Endothelial cell of umbilical vein (primary cell): ENCODE measurements at places on chromosomes 12 and 14. TPM values are rescaled to one million over a fixed set of nuclear protein-coding genes. Genes with fewer than 3 reads are reported as not detected.

- no peak overlapping the region for H3K4me3 ChIP-seq
- H3K36me3 ChIP-seq = no peaks in the 10 kb centered on the region
- no peaks in the 10 kb centered on the region for H3K4me1 ChIP-seq
These were observed 14.0 kb upstream of the KLRD1 start for GRCh38 chr12:10293570-10294227.

DNA sequence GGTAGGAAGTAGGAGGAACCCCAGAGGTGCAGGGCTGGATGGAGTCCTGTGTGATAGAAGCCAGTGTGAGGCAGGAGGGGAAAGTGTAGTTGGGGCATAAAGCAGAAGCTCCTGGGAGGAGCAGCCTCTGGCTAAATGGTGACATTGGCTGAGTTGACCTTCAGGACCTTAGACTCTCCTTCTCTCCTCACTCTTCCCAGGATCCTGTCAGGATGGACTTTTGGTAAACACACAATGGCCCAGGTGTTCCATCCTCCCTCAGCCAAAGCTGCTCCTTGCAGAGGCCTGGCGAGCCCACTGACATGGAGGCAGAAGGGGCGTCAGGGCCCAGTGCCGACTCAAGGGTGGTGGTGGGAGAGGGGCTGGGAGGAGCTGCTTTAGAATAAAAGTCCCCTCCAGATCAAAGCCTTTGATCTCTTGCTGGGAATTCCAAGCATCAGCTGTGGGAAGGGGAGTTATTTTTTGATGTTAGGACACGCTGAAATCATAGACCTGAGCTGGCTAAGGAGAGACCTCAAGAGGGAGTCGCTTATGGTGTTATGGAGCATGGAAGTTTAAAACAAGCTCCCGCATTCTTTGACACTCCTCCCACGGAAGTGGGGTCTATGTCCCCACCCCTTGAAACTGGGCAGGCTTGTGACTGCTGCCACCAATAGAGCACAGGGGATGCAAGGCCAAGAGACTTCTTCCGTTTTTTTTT is 44.1 kb downstream of the SMIM41 start:
- no peak overlapping the region for H3K4me3 ChIP-seq
- no peak overlapping the region for H3K27ac ChIP-seq

- DNase-seq = no peak
- H3K4me3 ChIP-seq = no peak overlapping the region
- no peaks in the 10 kb centered on the region for H3K27me3 ChIP-seq
- no peaks in the 10 kb centered on the region for H3K36me3 ChIP-seq
These were observed 40.0 kb upstream of the DAAM1 start for GRCh38 chr14:59148334-59148900.

- H3K4me3 ChIP-seq = no peak overlapping the region
- peaks cover 2% of the 10 kb centered on the region for H3K27me3 ChIP-seq
- no peaks in the 10 kb centered on the region for H3K4me1 ChIP-seq
- no peak overlapping the region for H3K27ac ChIP-seq
- no peak for DNase-seq
These were observed 135.1 kb downstream of the SNAPC1 start for GRCh38 chr14:61897300-61897699.

GRCh38 chr12:62632411-62632918 is 165.8 kb downstream of the MON2 start:
- no peaks in the 10 kb centered on the region for H3K27me3 ChIP-seq
- peaks cover 17% of the 10 kb centered on the region for H3K4me1 ChIP-seq
- peak overlapping the region; percentile 79 for H3K4me3 ChIP-seq
- H3K36me3 ChIP-seq = no peaks in the 10 kb centered on the region
- DNase-seq = peak; percentile 11

GRCh38 chr12:72974954-72975555 is 702.9 kb downstream of the TRHDE start:
- no peak overlapping the region for H3K4me3 ChIP-seq
- H3K36me3 ChIP-seq = no peaks in the 10 kb centered on the region
- H3K4me1 ChIP-seq = no peaks in the 10 kb centered on the region
- H3K27ac ChIP-seq = no peak overlapping the region
- DNase-seq = no peak

GRCh38 chr12:125892276-125892675 is 827.0 kb downstream of the AACS start:
- no peak for DNase-seq
- no peaks in the 10 kb centered on the region for H3K4me1 ChIP-seq
- no peaks in the 10 kb centered on the region for H3K27me3 ChIP-seq

DNA sequence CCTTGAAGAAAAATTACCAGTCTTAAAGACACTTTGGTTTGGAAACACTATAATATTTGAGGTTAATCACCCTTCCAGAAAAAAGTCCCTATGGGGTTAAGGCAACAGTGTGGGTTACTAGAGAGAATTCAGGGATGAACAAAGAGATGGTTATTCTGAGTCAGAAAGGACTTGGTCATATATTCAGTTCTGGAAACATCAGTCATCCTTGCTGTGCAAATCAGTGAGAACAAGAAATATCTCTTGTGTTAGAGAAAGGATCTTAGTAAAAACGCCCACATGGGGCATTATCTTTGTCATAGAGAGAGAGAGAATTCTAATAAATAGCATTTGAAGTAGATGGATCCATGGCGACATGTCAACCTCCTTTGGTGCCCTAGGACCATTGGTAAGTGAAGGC is 59.4 kb upstream of the E2F7 start:
- no peaks in the 10 kb centered on the region for H3K36me3 ChIP-seq
- DNase-seq = no peak
- H3K27me3 ChIP-seq = peaks cover 2% of the 10 kb centered on the region
- no peak overlapping the region for H3K4me3 ChIP-seq

DNA sequence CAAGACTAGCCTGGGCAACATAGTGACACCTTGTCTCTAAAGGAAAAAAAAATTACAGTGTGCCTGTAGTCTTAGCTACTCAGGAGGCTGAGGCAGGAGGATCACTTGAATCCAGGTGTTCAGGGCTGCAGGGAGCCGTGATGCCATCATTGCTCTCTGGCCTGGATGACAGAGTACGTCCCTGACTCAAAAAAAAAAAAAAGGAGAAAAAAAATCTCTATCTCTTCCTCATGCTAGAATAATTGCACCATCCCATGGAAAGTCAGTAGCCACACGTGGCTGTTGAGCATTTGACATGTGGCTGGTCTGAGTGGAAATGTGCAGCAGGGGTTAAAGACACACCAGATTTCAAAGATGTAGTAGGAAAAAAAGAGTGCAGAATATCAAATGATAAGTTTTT is 3.8 kb downstream of the RILPL1 start:
- H3K36me3 ChIP-seq = peaks cover 6% of the 10 kb centered on the region
- H3K4me3 ChIP-seq = no peak overlapping the region
- H3K27ac ChIP-seq = no peak overlapping the region

GRCh38 chr14:57987596-57988300 is 121.9 kb upstream of the SLC35F4 start:
- H3K27me3 ChIP-seq = no peaks in the 10 kb centered on the region
- no peaks in the 10 kb centered on the region for H3K36me3 ChIP-seq
- no peaks in the 10 kb centered on the region for H3K4me1 ChIP-seq
- no peak overlapping the region for H3K27ac ChIP-seq
- DNase-seq = no peak

- no peak for DNase-seq
- H3K4me1 ChIP-seq = no peaks in the 10 kb centered on the region
- H3K27ac ChIP-seq = no peak overlapping the region
- no peaks in the 10 kb centered on the region for H3K36me3 ChIP-seq
- H3K27me3 ChIP-seq = peaks cover 3% of the 10 kb centered on the region
These were observed 35.1 kb downstream of the PARP11 start for GRCh38 chr12:3838076-3838475.

DNA sequence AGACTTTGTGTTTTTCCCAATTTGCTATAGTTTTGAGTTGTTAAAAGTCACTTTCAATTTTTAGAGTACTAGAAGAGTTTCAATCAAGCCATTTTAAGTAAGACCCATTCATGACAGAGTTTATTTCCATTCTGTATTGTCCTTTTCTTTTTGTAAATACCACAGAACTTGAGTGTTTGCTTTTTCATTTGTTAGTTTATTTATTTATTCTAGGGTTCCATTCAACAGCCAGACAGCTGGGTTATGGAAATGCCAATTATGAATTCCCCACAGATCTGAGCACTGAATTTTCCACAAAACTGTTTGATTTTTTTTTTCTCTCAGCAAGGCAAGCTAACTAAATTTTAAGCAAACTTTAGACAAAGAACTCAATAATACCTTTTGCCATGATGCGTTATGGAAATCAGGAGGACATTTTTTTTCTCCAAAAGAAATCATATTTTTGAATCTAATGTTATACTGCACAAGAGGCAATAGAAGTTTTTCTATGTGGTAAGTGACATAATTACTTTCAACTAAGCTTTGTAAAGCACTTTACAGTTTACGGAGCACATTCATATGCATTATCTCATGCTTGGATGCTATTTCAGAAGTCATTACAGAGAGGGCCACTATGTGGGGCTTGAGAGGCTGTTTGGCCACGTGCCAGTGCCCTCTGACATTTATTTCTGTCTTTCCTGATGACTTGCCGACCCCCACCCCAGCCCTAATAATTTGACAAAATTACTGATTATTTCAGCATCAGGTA is 181.5 kb downstream of the VRK1 start:
- no peaks in the 10 kb centered on the region for H3K27me3 ChIP-seq
- no peaks in the 10 kb centered on the region for H3K36me3 ChIP-seq
- H3K4me3 ChIP-seq = no peak overlapping the region

- no peak overlapping the region for H3K27ac ChIP-seq
- no peaks in the 10 kb centered on the region for H3K27me3 ChIP-seq
- DNase-seq = no peak
- no peak overlapping the region for H3K4me3 ChIP-seq
These were observed 450.8 kb downstream of the RAD51B start for GRCh38 chr14:68270342-68270741.

DNA sequence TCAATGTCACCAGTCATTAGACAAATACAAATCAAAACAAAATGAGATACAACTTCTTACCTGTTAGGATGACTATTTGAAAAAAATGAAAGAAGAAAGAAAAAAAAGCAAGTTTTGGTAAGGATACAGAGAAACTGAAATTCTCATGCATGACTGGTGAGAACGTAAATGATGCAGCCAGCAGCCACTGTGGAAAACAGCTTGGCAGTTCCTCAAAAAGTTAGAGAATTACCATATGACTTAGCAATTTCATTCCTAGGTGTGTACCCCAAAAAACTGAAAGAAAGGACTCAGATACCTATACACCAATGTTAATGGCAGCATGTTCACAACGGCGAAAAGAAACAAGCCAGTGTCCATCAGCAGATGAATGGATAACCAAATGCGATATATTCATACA is 26.6 kb downstream of the NINJ2 start:
- peaks cover 24% of the 10 kb centered on the region for H3K4me1 ChIP-seq
- H3K4me3 ChIP-seq = no peak overlapping the region
- H3K27me3 ChIP-seq = no peaks in the 10 kb centered on the region
- DNase-seq = no peak

DNA sequence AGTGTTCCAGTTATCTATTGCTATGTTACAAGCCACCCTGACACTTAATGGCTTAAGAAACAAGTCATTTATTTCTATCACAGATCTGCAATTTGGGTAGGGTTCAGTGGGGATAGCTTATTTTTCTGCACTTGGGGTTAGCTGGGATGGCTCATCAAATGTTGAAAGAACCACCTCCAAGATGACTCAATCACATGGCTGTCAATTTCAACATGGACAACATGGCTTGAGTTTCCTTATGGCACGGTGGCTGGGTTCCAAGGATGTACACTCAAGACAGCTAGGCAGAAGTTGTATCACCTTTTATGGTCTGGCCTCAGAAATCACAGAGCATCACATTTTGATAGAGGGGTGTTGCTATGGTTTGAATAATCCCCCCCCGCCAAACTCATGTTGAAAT is 24.5 kb upstream of the IGF1 start:
- H3K4me3 ChIP-seq = no peak overlapping the region
- H3K4me1 ChIP-seq = no peaks in the 10 kb centered on the region
- no peaks in the 10 kb centered on the region for H3K27me3 ChIP-seq
- no peak for DNase-seq
- H3K36me3 ChIP-seq = no peaks in the 10 kb centered on the region

- H3K27ac ChIP-seq = no peak overlapping the region
- no peak for DNase-seq
- H3K4me1 ChIP-seq = no peaks in the 10 kb centered on the region
- no peak overlapping the region for H3K4me3 ChIP-seq
- H3K36me3 ChIP-seq = no peaks in the 10 kb centered on the region
- no peaks in the 10 kb centered on the region for H3K27me3 ChIP-seq
These were observed 112.5 kb downstream of the LGMN start for GRCh38 chr14:92635896-92636295.

GRCh38 chr12:13347241-13348043 is 150.9 kb downstream of the EMP1 start:
- DNase-seq = no peak
- H3K4me3 ChIP-seq = no peak overlapping the region

- H3K4me1 ChIP-seq = peaks cover 6% of the 10 kb centered on the region
- no peak overlapping the region for H3K4me3 ChIP-seq
- no peaks in the 10 kb centered on the region for H3K27me3 ChIP-seq
- DNase-seq = no peak
- no peaks in the 10 kb centered on the region for H3K36me3 ChIP-seq
- H3K27ac ChIP-seq = no peak overlapping the region
These were observed 446.4 kb downstream of the EGLN3 start for GRCh38 chr14:33504246-33505099.

GRCh38 chr12:7695566-7696197 is at the start of gene GDF3:
TSS of gene GDF3 (minus strand) at chr12:7695775. CDS start at chr12:7695728, 47 bp downstream.
- peak within 1 kb of the TSS; percentile 82 for H3K27ac ChIP-seq
- peak; percentile 90 for DNase-seq
- no peak within 1 kb of the TSS for H3K4me3 ChIP-seq
- no peaks in the 10 kb centered on the region for H3K36me3 ChIP-seq
- H3K27me3 ChIP-seq = no peaks in the 10 kb centered on the region

GRCh38 chr14:28344381-28344780 is 422.2 kb upstream of the FOXG1 start:
- no peaks in the 10 kb centered on the region for H3K36me3 ChIP-seq
- H3K27ac ChIP-seq = no peak overlapping the region
- H3K27me3 ChIP-seq = no peaks in the 10 kb centered on the region

GRCh38 chr12:85309125-85309566 is 29.1 kb downstream of the ALX1 start:
- H3K4me3 ChIP-seq = no peak overlapping the region
- H3K36me3 ChIP-seq = no peaks in the 10 kb centered on the region
- DNase-seq = no peak
- no peaks in the 10 kb centered on the region for H3K4me1 ChIP-seq
- H3K27ac ChIP-seq = no peak overlapping the region
- H3K27me3 ChIP-seq = no peaks in the 10 kb centered on the region

GRCh38 chr12:92290350-92290695 is 144.7 kb upstream of the BTG1 start:
- no peaks in the 10 kb centered on the region for H3K36me3 ChIP-seq
- no peak overlapping the region for H3K4me3 ChIP-seq
- H3K27ac ChIP-seq = peak overlapping the region; percentile 41
- DNase-seq = no peak

Gene PSME2
- total RNA-seq = 107 and 126 TPM in 2 replicates

Gene TDRD9
- total RNA-seq = 0.83 and 1.4 TPM in 2 replicates

Gene ALDH1L2
- total RNA-seq = 2.2 and 2.5 TPM in 2 replicates

Gene HOXC12
- not detected in 2 replicates for total RNA-seq

Gene LRTM2
- not detected in 2 replicates for total RNA-seq

Gene MYL2
- 0.93 TPM in 1 of 2 replicates, not detected in the other for total RNA-seq

Gene TAS2R10
- 0.66 TPM in 1 of 2 replicates, not detected in the other for total RNA-seq

Gene SERPINA6
- total RNA-seq = not detected in 2 replicates

Gene CYP46A1
- total RNA-seq = 0.14 and 0.24 TPM in 2 replicates

Gene SPX
- total RNA-seq = not detected in 2 replicates

Gene PLXNC1
- total RNA-seq = 0.04 TPM in 1 of 2 replicates, not detected in the other

Gene ORAI1
- total RNA-seq = 29.0 and 30.5 TPM in 2 replicates

Gene NKX2-8
- total RNA-seq = not detected in 2 replicates

Gene MYH6
- total RNA-seq = not detected in 2 replicates

Gene OR6C2
- not detected in 2 replicates for total RNA-seq

Gene ASB2
- total RNA-seq = not detected in 2 replicates
